ENCODE measurements at places on chromosomes 2 and 18.

- no peak for DNase-seq
These were observed 12.8 kb downstream of the TANK start for GRCh38 chr2:161172901-161173540.

- no peak for DNase-seq
These were observed 24.4 kb upstream of the ACKR3 start for GRCh38 chr2:236545248-236545658.

- DNase-seq: no peak
These were observed 155.4 kb downstream of the FAM210A start for GRCh38 chr18:13570856-13571495.

DNA sequence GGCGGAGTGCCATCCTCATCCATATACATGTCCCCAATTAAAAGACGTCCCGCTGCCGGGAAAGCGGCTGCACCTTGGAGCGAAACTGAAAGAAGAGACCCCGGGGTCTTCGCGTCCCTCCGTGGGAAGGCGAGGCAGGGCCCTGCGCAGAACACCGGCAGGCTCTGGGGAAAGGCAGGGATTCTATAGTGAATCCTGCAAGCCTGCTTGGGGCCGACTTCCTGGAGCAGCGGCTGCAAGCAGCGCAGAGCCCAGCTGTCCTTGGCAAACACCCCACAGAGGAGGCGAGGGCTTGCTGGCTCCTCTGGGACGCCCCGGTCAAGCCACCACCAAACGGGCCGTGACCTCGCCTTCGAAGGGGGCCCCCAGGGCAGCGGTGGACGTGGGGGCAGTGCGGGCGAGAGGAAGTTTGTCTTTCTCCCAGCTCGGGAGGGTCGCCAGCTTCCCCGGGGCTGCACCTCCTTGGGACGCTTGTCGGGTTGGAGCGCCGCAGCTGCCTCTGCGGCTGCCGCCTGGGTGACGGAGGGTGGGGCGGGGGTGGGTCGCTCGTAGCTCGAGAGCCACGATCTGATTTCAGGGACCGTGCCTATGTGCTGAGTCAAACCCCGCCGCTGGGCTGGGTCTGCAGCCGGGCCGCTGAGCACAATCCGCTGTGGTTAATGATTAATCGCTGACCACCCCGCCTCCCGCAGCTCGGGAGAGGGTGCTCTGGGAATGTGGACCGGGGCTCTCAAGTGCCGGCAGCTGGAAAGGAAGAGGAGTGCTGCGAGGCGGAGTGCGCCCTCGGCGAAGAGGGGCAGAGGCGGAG lies 486 bp upstream of the GPR39 start:
- DNase-seq: no peak

- DNase-seq: no peak
These were observed 224.8 kb downstream of the NEDD4L start for GRCh38 chr18:58268849-58269248.
